ENCODE measurements at places on chromosomes 13 and 19.

- no peak for DNase-seq
Measured at GRCh38 chr13:74683411-74683810, 549.2 kb upstream of the KLF12 start.

- DNase-seq: no peak
Measured at GRCh38 chr13:111476197-111476596, 155.8 kb downstream of the TEX29 start.

DNA sequence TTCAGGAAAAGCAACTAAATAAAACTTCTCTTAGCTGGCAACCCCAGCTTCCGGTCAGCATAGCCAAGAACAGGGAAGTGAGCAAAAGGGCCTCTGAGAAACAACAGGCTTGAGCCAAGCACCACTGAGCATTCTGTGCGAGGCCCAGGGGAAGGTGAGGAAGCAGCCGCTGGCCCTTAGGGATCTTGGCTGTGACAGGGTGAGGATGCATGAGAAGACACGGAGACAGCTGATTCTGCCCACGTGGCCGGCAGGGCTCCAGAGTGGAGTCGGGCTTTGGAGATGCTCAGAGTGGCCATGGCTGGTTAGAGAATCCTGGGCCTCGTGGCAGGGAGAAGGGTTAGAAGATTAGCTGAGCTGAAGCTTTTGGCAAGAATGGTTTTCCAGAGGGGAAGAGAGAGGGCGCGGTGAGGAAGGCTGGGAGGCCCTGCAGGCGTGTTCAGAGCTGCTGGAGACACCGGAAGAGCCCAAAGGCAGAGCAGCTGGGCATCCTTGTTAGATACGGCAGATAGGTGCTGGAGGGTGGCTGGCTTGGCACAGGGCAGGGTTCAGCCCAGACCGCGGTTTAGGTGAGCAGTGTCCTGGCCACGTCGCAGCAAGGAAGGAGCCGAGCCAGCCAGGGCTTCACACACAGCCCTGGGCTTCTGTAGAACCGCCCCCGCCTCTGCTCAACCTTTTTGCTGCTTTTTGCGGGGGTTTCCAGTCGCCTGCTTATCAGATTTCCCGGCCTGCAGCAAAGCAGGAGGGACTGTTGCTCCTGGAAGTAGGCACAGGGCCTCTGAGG, 17.3 kb downstream of the UPF1 start:
- DNase-seq: no peak

- DNase-seq: no peak
Measured at GRCh38 chr13:99758460-99759162, 213.0 kb downstream of the ZIC5 start.

DNA sequence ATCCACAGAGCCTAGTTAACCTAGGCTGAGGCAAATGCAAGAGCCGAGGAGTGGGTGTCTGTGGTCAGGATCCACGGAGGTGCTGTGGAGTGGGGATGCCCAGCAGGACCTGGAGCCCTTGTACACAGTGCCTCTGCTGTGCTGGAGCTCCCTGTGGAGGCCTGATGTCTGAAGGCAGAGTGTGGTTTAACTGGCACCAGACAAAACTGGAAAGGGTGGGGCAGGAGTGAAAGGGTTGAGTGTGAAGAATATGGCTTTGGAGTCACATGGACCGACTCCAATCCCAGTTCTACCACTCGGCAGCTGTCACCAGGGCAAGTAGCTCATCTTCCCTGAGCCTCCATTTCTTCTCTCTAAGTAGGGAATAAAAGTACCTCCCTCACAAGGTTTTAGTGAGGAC, 60.3 kb upstream of the GPR12 start:
- DNase-seq: no peak

DNA sequence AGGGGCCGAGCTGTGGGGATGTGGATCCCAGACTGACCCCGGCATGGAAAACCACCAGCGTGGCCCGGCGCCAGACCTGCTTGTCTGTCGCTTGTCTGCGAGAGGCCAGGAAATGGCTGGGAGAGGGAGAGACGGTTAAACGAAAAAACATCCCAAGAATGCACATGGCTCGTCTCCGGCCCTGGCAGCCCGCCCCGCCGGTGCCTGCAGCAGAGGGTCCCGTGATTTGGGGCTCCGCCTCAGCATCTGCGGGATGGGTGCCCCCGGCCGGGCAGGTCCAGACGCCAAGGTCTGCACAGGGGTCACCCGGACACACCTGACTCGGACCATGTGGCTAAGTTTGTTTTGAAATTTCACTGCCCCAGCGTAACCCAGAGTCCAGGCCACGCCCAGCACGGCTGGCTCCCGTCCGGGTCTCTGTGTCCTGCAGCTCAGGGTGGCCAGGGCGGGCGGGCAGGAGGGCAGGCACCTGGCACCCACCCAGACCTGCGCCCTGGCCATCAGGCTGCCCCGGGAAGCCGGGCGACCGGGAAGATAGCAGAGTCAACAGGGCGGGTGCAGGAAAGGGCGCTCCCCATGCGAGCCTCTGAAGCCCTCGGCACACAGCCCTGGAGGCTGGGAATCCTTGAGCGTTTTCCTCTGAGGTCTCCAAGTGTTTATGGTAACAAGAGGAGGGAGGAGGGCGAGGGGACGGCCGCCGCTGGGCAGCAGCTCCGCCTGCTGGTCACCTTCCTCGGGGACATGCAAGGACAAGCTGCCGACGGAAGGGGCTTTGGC, 103.2 kb downstream of the GADD45B start:
- peak; percentile 39 for DNase-seq

DNA sequence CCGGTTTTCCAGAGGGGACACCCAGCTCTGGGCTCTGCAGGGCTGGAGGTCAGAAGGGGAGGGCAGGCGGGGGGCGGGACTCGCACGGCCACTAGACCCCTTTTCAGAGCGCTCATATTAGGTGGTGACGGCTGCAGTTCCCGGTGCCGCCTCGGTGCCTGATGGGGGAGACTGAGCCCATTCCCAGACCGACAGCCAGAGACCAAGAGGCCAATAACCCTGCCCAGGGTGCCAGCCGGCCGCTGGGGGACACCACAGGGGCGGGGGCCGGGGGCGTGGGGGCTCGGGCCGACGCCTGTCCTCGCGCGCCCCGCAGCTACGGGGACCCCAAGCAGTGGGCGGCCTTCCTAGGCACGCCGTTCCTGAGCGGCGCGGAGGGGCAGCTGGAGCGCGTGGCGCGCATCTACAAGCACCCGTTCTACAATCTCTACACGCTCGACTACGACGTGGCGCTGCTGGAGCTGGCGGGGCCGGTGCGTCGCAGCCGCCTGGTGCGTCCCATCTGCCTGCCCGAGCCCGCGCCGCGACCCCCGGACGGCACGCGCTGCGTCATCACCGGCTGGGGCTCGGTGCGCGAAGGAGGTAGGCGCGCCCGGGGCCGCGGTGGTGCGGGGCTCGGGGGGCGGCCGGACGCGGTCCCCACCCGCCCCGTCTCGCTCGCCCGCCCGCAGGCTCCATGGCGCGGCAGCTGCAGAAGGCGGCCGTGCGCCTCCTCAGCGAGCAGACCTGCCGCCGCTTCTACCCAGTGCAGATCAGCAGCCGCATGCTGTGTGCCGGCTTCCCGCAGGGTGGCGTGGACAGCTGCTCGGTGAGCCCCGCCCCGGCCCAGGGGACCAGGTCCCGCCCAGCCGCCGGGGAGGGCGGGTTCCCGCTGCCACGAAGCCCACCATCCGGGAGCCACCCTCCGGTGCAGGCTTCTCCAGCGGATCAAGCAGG, 2.4 kb downstream of the TIMM13 start:
- DNase-seq: no peak

GRCh38 chr19:14565298-14565679, 6.6 kb downstream of the NDUFB7 start:
- no peak for DNase-seq

DNA sequence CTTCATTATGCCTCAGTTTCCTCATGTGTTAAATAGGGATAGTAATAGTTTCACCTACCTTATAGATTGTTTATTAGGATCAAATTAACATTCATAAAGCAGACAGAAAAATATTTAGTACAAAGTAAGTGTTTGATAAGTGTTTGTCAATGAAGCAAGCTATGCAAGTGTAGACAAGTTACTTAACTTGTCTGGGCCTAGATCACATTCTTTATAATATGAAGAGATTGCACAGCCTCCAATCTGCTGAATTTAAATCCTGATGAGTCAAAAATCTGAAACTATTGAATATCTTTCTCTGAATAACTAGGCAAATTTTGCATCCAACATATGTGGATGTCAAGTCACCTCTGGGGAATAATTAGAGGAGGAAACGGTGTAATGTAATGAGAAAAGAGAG, 170.5 kb downstream of the MZT1 start:
- DNase-seq: no peak

GRCh38 chr19:36449059-36449670, 30.7 kb upstream of the ZFP82 start:
- DNase-seq: no peak

- peak; percentile 54 for DNase-seq
Measured at GRCh38 chr19:3359015-3359918, 7.1 kb upstream of the NFIC start.

GRCh38 chr13:112635323-112635722, 47.4 kb upstream of the TUBGCP3 start:
- no peak for DNase-seq

DNA sequence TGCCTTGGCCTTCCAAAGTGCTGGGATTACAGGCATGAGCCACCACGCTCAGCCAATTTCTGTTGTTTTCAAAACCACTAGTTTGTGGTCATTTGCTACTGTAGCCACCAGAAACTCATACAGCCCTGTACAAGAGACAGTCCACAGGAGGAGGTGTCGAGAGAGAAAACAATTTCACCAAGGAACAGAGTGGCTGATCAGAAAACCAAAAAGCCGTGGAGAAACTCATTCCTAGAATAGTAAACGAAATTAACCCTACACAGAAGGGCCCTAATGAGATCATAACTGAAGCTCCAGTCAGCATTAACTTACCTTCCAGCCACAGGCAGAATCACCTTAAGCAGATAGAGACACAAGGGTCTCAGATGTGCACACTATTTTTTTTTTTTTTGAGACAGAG, 3.8 kb upstream of the CCDC124 start:
- no peak for DNase-seq

DNA sequence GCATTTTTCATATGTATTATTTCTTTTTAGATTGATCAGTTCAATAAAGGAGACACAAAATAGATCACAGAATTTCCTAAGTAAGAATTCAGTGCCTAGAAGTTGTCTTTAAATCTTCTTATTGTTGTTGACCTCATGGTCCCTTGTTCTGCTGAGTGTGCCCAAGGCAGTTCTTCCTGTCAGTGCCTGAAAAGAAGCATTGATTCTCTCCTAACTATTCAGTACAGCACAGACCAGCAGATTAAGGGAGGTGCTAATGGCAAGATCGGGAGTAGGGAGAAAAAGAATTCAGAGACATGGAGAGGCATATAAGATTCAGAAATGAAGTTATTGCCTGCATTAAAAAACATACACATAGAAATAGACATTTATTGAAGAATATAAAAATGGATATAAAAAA, 180.5 kb upstream of the PCDH9 start:
- DNase-seq: no peak

DNA sequence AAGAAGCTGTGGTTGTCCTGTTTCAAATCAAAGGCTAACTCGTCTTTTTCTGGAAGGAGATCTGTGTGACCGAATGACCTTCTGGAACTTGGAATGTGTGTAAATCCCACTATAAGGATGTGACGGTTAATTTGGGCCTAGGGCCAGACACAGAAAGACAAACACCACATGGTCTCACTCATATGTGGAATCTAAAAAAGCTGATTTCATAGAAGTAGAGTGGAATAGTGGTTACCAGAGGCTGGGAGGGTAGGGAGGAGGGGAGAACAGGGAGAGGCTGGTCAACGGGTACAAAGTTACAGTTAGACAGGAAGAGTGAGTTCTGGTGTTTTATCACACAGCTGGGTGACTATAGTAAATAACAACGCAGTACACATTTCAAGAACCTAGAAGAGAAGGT, 39.3 kb upstream of the RGCC start:
- DNase-seq: no peak

GRCh38 chr13:57045826-57046546, 94.7 kb upstream of the PRR20A start:
- DNase-seq: no peak

- DNase-seq: no peak
Measured at GRCh38 chr13:37443538-37443937, 155.0 kb downstream of the POSTN start.

DNA sequence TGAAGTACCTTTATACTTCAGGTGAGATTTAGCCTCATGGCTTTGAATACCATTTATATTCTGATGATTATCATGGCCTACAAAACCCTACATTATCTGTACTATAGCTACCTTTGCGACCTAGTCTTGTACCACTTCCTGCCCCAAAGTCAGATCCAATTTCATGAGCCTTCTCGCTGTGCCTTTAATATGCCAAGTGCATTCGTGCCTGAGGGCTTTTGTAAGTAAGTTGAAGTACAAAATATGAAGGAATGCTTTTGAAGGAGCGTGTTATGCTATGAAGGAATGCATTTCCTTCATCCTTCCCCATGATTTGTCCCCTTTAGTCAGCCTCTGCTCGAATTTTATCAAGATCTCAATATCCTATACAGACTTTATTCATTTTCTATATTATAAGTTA, 9.2 kb upstream of the RASL11A start:
- DNase-seq: no peak

DNA sequence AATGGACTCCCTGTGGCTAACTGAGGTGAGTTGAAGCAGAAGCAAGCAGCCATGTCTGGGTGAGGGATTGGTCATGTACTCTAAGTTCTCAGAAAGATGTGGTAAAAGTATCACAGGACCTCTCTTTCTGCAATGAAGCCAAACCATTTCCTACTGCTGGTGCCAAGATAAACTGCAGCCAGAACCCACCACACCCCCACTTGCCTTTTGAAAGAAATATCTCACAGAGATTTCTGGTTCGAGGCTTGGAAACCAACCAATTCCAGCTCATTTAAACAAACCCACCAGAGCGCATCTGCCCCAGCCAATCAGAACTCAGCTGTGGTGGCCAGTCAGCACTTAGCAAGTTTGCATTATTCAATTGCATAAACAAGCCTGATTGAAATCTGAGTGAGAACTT, 204.5 kb upstream of the ATXN8OS start:
- DNase-seq: no peak

- DNase-seq: no peak
Measured at GRCh38 chr13:67023130-67023876, 206.8 kb downstream of the PCDH9 start.

DNA sequence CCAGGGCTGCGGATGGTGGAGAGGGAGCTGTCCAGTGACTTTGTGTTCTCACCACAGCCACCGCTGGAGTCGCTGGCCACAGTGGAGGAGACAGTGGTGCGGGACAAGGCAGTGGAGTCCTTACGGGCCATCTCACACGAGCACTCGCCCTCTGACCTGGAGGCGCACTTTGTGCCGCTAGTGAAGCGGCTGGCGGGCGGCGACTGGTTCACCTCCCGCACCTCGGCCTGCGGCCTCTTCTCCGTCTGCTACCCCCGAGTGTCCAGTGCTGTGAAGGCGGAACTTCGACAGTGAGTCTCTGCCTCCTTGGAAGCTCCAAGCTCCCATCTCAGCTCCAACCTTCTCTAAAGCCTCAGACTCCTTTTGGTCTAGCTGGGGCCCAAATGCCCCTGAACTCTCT, 21.4 kb downstream of the PPP2R1A start:
- no peak for DNase-seq

- DNase-seq: no peak
Measured at GRCh38 chr19:3346677-3347353, 19.6 kb upstream of the NFIC start.

DNA sequence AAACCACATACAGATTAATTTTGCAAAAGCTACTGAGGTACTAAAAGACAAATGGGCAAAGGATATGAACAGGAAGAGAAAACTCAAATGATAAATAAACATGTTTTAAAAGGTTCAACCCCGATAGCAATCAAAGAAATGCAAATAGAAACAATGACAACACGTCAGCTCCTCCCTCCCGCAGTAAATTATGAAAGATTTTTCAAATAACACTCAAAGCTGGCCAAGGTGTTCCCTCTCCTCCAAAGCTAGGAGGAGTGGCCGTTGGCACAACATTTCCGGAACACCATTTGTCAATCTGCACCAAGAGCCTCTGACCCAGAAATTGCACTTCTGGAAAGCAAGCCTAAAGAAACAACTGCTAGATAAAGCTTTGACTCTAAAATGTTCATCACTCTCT, 28.3 kb downstream of the INSR start:
- no peak for DNase-seq

Measured in activated CD4-positive, alpha-beta T cell treated with anti-CD3 and anti-CD28 coated beads for 24 hours (primary cell).